ENCODE measurements at places on chromosomes 11 and 22.

GRCh38 chr11:112801025-112801816, 160.0 kb upstream of the NCAM1 start:
- H3K4me3 ChIP-seq: no peak overlapping the region
- H3K4me1 ChIP-seq: peaks cover 46% of the 10 kb centered on the region
- no peak for DNase-seq
- no peaks in the 10 kb centered on the region for H3K27me3 ChIP-seq

- H3K36me3 ChIP-seq: peaks cover 41% of the 10 kb centered on the region
- H3K4me3 ChIP-seq: peak overlapping the region; percentile 67
- no peak for DNase-seq
- no peak overlapping the region for H3K27ac ChIP-seq
- peaks cover 55% of the 10 kb centered on the region for H3K4me1 ChIP-seq
Observed at GRCh38 chr11:31805629-31806185, 5.4 kb downstream of the PAX6 start.

DNA sequence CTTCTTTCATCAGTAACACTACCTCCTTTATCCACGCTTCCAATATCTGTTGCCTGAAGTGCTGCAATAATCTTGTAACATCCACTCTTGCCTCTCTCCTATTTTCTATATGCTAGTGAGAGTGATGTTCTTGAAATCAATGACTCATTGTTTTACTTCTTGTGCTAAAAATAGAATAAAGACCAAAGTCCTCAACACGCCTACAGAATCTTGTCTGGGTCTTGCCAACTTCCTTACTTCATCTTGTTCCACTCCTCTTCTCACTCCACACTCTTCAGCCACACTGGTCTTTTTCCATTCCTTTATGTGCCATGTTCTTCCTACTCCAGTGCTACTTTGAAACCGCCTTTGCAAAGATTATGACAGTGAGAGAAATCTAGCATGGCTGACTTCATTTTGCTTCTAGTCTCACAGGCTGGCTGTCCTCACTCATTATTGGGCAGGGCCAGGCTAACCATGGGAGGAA, 136.4 kb downstream of the CCDC81 start:
- H3K27me3 ChIP-seq: no peaks in the 10 kb centered on the region
- no peak overlapping the region for H3K27ac ChIP-seq
- H3K36me3 ChIP-seq: no peaks in the 10 kb centered on the region
- H3K4me3 ChIP-seq: no peak overlapping the region
- no peak for DNase-seq

DNA sequence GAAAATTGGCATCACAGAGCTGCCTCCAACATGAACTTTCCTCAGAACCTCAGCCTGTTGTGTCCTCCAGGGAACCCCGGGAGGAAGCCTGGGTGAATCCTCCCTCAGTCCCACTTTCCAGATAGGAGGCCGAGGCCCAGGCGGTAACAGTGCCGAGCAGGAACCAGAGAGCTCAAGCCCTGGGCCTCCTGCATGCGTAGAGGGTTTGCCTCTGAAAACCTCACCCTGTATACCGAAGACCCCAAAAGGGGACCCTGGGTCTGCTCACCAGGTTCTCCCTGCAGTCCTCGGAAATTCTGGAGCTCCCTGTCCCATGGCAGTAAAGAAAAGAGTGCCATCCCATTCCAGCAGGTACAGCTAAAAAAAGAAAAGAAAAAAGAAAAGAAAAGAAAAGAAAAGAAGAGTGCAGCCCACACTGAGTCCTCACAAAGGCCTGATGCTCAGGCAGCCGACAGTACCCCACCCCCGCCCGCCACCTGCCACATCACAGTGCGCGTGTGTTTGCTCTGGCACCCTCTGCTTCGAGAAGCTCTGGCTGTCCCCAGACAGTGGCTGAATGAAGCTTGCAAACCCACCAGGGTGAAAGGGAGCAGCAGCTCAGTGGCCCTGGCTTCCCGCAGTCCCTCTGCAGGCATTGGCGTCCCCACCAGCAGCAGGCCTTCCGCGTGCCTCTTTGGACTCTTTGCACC, 28.4 kb upstream of the FADD start:
- DNase-seq: no peak
- H3K27ac ChIP-seq: peak overlapping the region; percentile 88
- peaks cover 22% of the 10 kb centered on the region for H3K4me1 ChIP-seq
- no peaks in the 10 kb centered on the region for H3K27me3 ChIP-seq
- peak overlapping the region; percentile 31 for H3K4me3 ChIP-seq

GRCh38 chr22:49892226-49892899, 25.9 kb downstream of the ALG12 start:
- no peaks in the 10 kb centered on the region for H3K27me3 ChIP-seq
- H3K27ac ChIP-seq: no peak overlapping the region
- peaks cover 7% of the 10 kb centered on the region for H3K4me1 ChIP-seq
- H3K36me3 ChIP-seq: peaks cover 71% of the 10 kb centered on the region

GRCh38 chr11:94926698-94927237, 46.6 kb downstream of the CWC15 start:
- H3K4me1 ChIP-seq: peaks cover 75% of the 10 kb centered on the region
- no peaks in the 10 kb centered on the region for H3K27me3 ChIP-seq
- H3K27ac ChIP-seq: peak overlapping the region; percentile 68
- peak overlapping the region; percentile 48 for H3K4me3 ChIP-seq

DNA sequence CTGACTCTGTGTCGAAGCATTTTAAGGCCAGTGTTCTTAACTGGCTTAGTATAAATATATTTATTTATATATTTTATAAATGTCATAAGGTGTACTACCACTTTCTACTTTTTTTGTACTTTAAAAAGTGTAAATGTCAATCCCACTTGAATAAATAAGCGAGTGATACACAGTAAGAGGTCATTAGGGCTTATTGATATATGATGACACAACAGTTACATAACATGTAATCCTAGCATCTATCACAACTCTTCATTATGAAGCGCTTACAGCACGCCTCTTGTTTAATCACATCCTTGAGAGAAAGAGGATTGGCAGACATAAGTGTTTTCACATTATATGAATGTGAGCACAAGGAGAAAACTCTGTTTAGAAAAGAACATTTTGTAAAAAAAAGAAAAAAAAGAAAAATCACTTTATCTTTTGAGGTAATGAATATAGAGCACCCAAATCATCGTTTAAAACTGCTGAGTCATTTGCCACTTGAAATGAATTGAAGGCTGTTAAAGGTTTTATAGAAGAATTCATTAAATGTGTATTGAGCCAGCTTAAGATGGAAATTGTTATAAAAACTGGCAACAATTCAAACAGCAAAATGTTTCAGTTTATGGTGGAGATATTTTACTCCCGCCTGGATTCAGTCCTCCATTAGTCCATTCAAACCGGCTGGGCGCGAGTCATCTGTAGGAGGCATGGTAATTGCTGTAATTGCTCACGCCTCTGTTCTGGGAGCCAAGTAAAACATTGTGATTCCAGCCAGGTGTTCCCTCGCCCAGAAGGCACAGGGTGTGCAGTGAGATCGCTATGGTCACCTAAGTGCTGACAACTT, 627.3 kb upstream of the KIRREL3 start:
- H3K4me3 ChIP-seq: no peak overlapping the region
- no peaks in the 10 kb centered on the region for H3K27me3 ChIP-seq
- no peaks in the 10 kb centered on the region for H3K36me3 ChIP-seq
- peaks cover 19% of the 10 kb centered on the region for H3K4me1 ChIP-seq

GRCh38 chr11:48103621-48104567, 112.7 kb upstream of the OR4B1 start:
- H3K4me1 ChIP-seq: peaks cover 68% of the 10 kb centered on the region
- H3K27ac ChIP-seq: peak overlapping the region; percentile 98
- no peaks in the 10 kb centered on the region for H3K36me3 ChIP-seq
- DNase-seq: no peak
- H3K27me3 ChIP-seq: no peaks in the 10 kb centered on the region

- H3K4me1 ChIP-seq: peaks cover 3% of the 10 kb centered on the region
- no peak overlapping the region for H3K4me3 ChIP-seq
Observed at GRCh38 chr22:19631899-19632667, 82.2 kb upstream of the SEPTIN5 start.

- no peak overlapping the region for H3K27ac ChIP-seq
- peaks cover 12% of the 10 kb centered on the region for H3K4me1 ChIP-seq
- peak; percentile 82 for DNase-seq
- H3K36me3 ChIP-seq: no peaks in the 10 kb centered on the region
- peaks cover 47% of the 10 kb centered on the region for H3K27me3 ChIP-seq
Observed at GRCh38 chr11:117807482-117808327, 10.7 kb upstream of the DSCAML1 start.

GRCh38 chr11:37511425-37511933, 913.4 kb upstream of the RAG2 start:
- H3K27me3 ChIP-seq: no peaks in the 10 kb centered on the region
- no peak overlapping the region for H3K27ac ChIP-seq
- peaks cover 5% of the 10 kb centered on the region for H3K4me1 ChIP-seq
- no peak overlapping the region for H3K4me3 ChIP-seq
- peaks cover 5% of the 10 kb centered on the region for H3K36me3 ChIP-seq
- DNase-seq: no peak

GRCh38 chr22:49673048-49673447, 154.6 kb downstream of the BRD1 start:
- H3K4me1 ChIP-seq: peaks cover 12% of the 10 kb centered on the region
- DNase-seq: no peak
- H3K4me3 ChIP-seq: no peak overlapping the region
- peaks cover 79% of the 10 kb centered on the region for H3K27me3 ChIP-seq
- H3K27ac ChIP-seq: no peak overlapping the region
- H3K36me3 ChIP-seq: no peaks in the 10 kb centered on the region

- no peak overlapping the region for H3K27ac ChIP-seq
- no peak for DNase-seq
- H3K4me3 ChIP-seq: no peak overlapping the region
- peaks cover 10% of the 10 kb centered on the region for H3K4me1 ChIP-seq
- peaks cover 3% of the 10 kb centered on the region for H3K36me3 ChIP-seq
- H3K27me3 ChIP-seq: no peaks in the 10 kb centered on the region
Observed at GRCh38 chr11:126915430-126915829, 85.1 kb downstream of the KIRREL3 start.

GRCh38 chr11:73889019-73889418, 12.2 kb downstream of the PAAF1 start:
- H3K27ac ChIP-seq: no peak overlapping the region
- H3K27me3 ChIP-seq: no peaks in the 10 kb centered on the region
- H3K36me3 ChIP-seq: peaks cover 2% of the 10 kb centered on the region
- peaks cover 7% of the 10 kb centered on the region for H3K4me1 ChIP-seq

DNA sequence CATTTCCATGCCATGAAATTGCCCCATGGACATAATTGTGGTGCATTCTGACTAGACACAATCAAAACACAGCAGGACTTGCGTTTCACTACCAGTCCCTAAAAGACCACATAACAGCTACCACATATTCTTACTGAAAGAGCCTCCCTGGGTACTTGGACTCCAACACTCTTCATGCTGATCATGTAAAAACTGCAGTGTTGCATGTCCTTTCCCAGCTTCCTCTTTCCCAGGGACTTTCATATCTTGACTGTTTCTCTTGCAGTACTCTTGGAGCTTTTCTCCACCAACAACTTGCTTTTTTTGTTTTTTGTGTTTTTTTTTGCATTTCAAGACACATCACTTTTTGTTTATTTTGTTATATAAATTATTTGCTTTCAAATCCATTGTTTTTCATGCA, 22.9 kb downstream of the MS4A6E start:
- no peak overlapping the region for H3K27ac ChIP-seq
- no peak for DNase-seq
- no peaks in the 10 kb centered on the region for H3K27me3 ChIP-seq

GRCh38 chr22:22995166-22995565, 75.2 kb upstream of the GNAZ start:
- H3K4me3 ChIP-seq: no peak overlapping the region
- peaks cover 68% of the 10 kb centered on the region for H3K27me3 ChIP-seq
- no peak for DNase-seq

GRCh38 chr11:95461348-95461747, 230.3 kb upstream of the SESN3 start:
- H3K36me3 ChIP-seq: no peaks in the 10 kb centered on the region
- no peaks in the 10 kb centered on the region for H3K27me3 ChIP-seq
- no peaks in the 10 kb centered on the region for H3K4me1 ChIP-seq
- DNase-seq: no peak
- no peak overlapping the region for H3K4me3 ChIP-seq

DNA sequence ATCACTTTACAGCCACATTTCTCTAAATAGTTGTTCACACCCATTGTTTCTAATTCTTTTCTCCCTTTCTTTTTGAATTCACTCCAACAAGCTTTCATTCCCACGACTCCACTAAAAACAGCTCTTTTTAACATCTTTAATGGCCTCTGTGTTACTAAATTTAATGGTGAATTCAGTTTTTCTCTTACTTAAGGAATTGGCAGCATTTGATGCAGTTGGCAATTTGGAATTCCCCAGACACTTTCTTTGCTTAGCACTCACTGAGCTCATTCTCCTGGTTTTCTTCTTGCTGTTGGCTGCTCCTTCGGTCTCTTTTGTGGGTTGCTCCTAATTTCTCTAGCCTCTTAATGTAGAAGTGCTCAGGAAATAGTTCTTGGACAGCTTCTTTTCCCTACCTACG, 40.5 kb upstream of the OR9Q1 start:
- peaks cover 19% of the 10 kb centered on the region for H3K4me1 ChIP-seq
- H3K4me3 ChIP-seq: no peak overlapping the region
- peaks cover 12% of the 10 kb centered on the region for H3K27me3 ChIP-seq
- H3K36me3 ChIP-seq: no peaks in the 10 kb centered on the region

DNA sequence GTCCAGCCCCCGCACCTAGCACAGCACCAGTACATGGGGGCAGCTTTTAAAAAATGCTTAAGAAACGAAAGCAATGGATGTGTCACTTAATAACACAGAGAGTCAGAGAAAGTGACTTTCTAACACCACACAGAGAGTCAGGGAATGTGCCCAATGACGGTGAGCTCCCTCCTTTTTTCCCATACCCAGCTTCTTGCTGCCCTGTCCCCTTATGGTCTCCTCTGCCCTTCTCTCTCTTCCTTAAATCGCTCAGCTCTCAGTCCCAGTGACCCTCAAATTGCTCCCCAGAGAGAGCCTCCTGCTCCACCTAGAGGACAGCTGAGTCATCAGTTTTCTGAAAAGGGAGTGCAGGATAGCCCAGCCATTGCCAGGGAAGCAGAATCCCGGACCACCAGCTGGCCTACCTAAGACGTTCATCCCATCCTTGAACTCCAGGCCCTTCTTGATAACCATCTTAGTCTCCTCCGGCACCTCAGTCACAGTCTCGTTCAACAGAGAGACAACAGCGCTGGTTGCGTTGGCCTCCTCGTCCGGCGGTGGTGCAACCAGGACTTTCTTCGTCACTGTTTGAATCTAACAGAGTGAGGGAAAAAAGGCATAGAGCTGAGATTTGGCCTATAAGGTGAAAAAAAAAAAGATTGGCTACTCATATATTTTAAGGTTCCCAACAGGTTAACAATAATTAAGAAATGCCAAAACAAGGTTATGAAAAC, 113.5 kb downstream of the SLC1A2 start:
- no peak overlapping the region for H3K4me3 ChIP-seq
- no peak overlapping the region for H3K27ac ChIP-seq
- H3K27me3 ChIP-seq: no peaks in the 10 kb centered on the region
- peaks cover 4% of the 10 kb centered on the region for H3K4me1 ChIP-seq
- DNase-seq: peak; percentile 22

- H3K36me3 ChIP-seq: no peaks in the 10 kb centered on the region
- no peaks in the 10 kb centered on the region for H3K4me1 ChIP-seq
- H3K27me3 ChIP-seq: no peaks in the 10 kb centered on the region
- no peak overlapping the region for H3K27ac ChIP-seq
Observed at GRCh38 chr11:26231252-26231661, 100.7 kb upstream of the ANO3 start.

GRCh38 chr11:28488336-28488735, 380.1 kb downstream of the METTL15 start:
- H3K27me3 ChIP-seq: no peaks in the 10 kb centered on the region
- no peak overlapping the region for H3K27ac ChIP-seq
- no peak overlapping the region for H3K4me3 ChIP-seq
- no peaks in the 10 kb centered on the region for H3K36me3 ChIP-seq
- H3K4me1 ChIP-seq: no peaks in the 10 kb centered on the region
